Stimulated activated CD4-positive, alpha-beta T cell treated with anti-CD3 and anti-CD28 coated beads, Interleukin-1b, Interleukin-23, amount 100 ng/mL, for 24 hours (primary cell): ENCODE measurements at places on chromosomes 4 and X.

DNA sequence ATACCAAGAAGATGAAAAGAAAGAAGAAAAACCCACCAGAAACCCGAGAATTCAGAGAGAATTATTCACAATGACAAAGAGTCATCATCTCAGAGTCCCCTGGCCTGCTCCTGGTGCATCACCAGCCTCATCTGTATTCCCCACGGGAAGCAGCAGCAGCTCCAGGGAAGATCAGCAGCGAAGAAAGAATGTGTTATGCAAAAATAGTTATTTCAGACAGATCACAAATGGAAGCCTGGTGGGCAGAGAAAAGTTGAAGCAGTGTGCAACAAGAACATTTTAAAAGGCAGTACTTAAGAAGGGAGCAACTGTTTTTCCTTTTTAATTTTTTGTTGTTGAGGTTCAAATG lies 189.2 kb downstream of the PPP3CA start:
- DNase-seq, result no peak

DNA sequence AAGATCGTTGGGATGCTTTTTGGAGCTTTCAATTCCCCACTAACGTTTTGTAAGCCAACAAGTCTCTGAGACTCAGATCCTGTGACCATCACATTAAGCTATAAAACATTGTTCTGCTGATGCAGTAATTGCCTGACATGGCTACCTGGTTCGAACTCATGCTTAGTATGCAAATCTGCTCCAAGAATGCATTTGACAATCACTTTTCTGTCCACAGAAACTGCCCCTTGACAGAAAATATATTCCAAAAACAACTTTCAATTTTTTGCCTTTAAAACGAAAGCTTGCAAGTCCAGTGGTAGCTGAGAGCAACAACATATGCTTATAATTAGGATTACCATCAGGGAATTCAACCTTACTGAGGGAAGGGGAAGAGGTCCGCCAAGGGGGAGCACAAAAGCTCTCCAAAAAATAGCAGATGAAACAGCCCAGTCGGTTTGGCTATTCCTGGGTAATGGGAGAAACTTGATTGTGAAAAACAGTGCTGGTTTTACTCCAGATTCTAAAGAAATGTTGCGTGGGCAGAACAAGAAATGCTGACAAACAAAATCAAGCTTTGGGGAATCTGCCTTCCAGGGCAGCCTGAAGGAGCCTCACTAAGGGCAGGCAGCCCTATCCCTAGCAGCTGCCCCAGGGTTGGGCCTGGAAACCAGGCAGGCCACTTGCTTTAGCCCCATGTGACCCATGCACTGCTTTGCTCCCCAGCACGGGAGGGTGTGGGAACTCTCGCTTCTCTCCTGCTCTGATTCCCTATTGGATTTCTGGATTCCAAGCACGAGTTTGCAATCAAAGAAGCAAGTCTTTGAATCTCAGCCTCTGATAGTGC lies 160.7 kb upstream of the LDB2 start:
- no peak for DNase-seq

- no peak for DNase-seq
Observed at GRCh38 chr4:105060628-105061027, 86.0 kb upstream of the TET2 start.

- DNase-seq, result no peak
Observed at GRCh38 chr4:7761312-7761711, 178.3 kb downstream of the AFAP1 start.

DNA sequence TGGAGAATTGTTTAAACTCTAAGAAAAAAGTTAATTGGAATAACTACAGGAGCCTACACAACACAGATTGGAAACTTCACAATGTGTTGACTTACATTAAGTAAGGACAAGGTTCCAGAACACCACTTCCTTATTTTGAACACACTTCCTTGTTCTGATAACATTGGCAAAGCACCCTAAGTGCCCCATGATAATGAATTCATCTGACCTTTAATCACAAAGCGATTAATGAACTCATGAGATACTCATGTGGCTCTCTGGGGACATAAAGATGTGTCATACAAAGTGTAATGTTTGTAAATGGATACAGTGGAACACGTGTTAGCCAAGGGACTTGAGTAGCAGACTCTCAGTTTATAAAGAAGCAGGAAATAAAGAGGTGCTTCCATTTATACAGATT lies 69.0 kb upstream of the ATOH1 start:
- no peak for DNase-seq

DNA sequence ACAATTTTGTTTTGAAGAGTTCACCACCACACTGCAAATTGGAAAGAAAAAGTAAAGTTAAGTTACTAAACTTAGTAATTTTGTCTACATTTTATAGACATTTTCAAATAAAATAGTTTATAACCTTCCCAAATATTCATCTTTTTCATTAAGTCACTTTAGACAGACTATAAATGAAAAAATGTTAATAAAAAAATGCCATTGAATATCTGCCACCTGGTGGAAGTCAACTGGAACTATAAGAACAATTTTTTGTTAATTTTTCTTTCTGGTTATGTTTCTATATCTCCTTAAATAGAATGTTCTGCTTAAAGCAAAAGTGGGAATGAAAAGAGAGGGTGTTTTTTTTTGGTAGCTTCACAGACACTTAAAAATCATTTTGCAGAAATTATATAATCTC lies 534.4 kb upstream of the PCDH10 start:
- no peak for DNase-seq

DNA sequence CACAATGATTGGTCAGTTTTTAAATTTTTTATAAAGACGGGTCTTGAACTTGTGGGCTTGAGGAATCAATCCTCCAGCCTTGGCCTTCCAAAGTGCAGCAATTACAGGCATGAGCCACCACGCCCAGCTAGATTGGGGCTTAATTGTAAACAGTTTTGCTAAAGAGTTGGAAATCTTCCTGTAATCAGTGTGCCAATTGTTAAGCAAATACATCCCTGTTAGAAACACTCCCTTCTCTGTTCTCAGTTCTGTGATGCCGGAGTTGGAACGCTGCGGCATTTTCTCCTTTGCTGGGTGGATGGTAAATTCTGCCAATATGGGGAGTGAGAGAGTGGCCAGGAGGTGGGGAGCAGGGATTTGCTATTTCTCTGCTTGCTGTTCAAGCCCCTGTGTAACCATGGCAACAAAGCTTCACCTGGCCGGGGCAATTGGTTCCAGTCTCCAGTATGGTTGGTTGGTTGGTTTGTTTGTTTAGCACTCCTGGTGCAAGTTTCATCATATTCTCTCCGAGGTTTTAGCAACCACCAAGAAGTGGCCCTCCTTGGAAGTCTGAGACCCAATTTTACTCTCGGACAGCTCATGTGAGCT lies 3.0 kb upstream of the SPATA4 start:
- no peak for DNase-seq

- no peak for DNase-seq
Observed at GRCh38 chrX:9462456-9462855, 2.4 kb upstream of the TBL1X start.

DNA sequence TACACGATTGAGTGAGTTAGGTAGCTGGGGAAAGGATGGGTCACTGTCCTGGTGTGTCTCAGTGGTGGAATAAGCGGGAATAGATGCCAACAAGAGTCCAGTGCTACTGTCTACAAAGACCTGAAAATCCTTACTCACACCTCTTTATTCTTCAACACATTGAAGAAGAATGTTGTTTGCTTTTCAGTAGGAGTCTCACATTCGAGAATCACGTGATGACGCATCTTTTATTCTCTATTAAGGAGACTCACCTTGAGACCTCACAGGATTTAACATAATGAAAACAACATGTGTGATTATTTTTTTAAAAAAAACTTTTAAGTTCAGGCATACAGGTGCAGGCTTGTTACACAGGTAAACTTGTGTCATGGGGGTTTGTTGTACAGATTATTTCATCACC lies 75.2 kb downstream of the CD38 start:
- DNase-seq, result no peak
